Stimulated activated CD8-positive, alpha-beta memory T cell treated with anti-CD3 and anti-CD28 coated beads, Interleukin-15, amount 100 ng/mL, for 48 hours (primary cell): ENCODE measurements at places on chromosomes 12 and 14.

DNA sequence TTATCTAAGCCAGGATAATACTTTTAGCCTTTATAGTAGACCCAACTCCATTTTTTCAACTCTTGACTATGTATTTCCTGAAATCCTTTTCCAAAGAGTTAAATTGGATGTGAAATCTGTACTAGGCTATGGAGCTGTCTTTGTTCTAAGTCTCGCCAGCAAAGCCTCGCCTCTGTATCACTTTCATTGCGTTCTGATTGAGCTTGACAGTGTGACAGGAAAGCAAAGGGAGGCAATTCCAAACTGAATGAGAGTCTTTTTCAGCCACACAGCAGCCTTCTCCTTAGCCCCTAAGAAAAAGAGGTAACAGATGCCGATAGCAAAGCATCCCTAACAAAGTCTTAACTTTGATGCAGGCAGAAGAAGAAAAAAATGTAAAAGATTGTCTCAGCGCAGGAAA is 154.6 kb upstream of the OTX2 start:
- no peak for DNase-seq

GRCh38 chr14:49019467-49020115 is 566.6 kb downstream of the RPS29 start:
- DNase-seq = no peak

GRCh38 chr12:113333877-113334785 is 778 bp downstream of the SLC8B1 start:
- no peak for DNase-seq

- no peak for DNase-seq
These were observed 24.2 kb upstream of the PTHLH start for GRCh38 chr12:27996761-27997160.

GRCh38 chr12:20451761-20452160 is 83.4 kb downstream of the PDE3A start:
- no peak for DNase-seq
